ENCODE measurements at places on chromosomes 2 and 18. TPM values are rescaled to one million over a fixed set of nuclear protein-coding genes. Genes with fewer than 3 reads are reported as not detected.

The NYAP2 gene
- total RNA-seq = 0.22 TPM

The HNMT gene
- total RNA-seq = 37.8 TPM

DNA sequence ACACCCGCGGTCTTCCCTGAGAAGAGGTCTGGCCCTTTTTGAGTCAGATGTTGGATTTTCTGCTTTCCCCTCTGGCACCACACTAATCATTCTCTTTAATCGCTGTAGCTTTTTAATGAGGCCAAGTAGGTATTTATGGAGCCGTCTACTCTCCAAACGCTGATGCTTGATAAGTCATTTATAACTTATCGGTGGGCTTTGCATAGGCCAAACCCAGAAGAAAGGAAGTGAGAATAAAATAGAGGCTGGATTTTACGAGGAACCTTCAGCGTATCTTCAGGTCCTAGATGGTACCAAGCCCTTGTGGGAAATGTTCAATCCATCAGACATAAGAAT is 142.5 kb upstream of the CTAGE1 start:
- no peak for DNase-seq

DNA sequence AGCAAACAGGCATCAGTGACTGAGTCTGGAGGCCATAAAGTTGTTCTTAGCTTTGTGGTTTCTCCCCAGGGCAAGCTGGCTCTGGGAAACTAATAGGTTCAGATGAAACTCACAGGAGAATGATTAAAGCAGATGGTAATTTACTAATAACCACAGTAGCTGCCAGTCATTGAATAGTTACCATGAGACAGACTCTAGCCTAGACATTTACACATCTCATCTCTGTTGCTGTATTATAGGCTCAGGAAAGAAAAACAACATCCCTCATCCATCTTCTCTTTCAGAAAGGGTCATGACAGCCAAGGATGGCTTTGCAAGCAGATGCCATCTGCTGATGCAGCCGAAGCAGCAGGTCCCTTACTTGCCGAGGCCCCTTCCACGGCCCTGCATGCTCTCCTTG is 314.0 kb upstream of the ID2 start:
- no peak for DNase-seq
